ENCODE measurements at places on chromosomes 1 and 21. TPM values are rescaled to one million over a fixed set of nuclear protein-coding genes. Genes with fewer than 3 reads are reported as not detected.

The DAB1 gene
- total RNA-seq = under 0.01 TPM

The AMPD1 gene
- not detected for total RNA-seq

The ZBTB8B gene
- total RNA-seq = under 0.01 TPM

The WLS gene
- 276 TPM for total RNA-seq

The CEP104 gene
- 25.0 TPM for total RNA-seq

The HCN3 gene
- 1.1 TPM for total RNA-seq

The CYP4Z1 gene
- 0.13 TPM for total RNA-seq

The UBASH3A gene
- total RNA-seq = not detected

The VASH2 gene
- under 0.01 TPM for total RNA-seq

The PTPN14 gene
- 33.4 TPM for total RNA-seq

The LZIC gene
- total RNA-seq = 21.3 TPM

The CELA3B gene
- not detected for total RNA-seq

The RPTN gene
- not detected for total RNA-seq

The TSPAN2 gene
- 0.12 TPM for total RNA-seq

The EYA3 gene
- 8.9 TPM for total RNA-seq

The SPATC1L gene
- 3.8 TPM for total RNA-seq

The OPN3 gene
- total RNA-seq = 11.1 TPM

The TDRD5 gene
- not detected for total RNA-seq

The TRNP1 gene
- 3.3 TPM for total RNA-seq

The GNAT2 gene
- 0.19 TPM for total RNA-seq

The FCN3 gene
- total RNA-seq = not detected

The RGS13 gene
- not detected for total RNA-seq

The ECM1 gene
- 22.4 TPM for total RNA-seq

The PLA2G2C gene
- total RNA-seq = not detected

The SRGAP2C gene
- 24.8 TPM for total RNA-seq

The NT5C1A gene
- total RNA-seq = not detected

The LEFTY1 gene
- total RNA-seq = 0.06 TPM

The LORICRIN gene
- total RNA-seq = not detected

The SPAG17 gene
- not detected for total RNA-seq

The ST6GALNAC5 gene
- 1.1 TPM for total RNA-seq

The LRRC53 gene
- not detected for total RNA-seq

The OR2AK2 gene
- not detected for total RNA-seq

The EPHA10 gene
- not detected for total RNA-seq

The LENEP gene
- 0.99 TPM for total RNA-seq

The SMIM1 gene
- total RNA-seq = 0.53 TPM

The IL6R gene
- total RNA-seq = 22.7 TPM

The NOTCH2 gene
- total RNA-seq = 144 TPM

The IGSF21 gene
- total RNA-seq = not detected

The DMRTA2 gene
- total RNA-seq = 0.13 TPM

The CCDC17 gene
- total RNA-seq = 0.53 TPM

The TPTE gene
- total RNA-seq = not detected

The NAXE gene
- 64.0 TPM for total RNA-seq

The PLA2G2F gene
- not detected for total RNA-seq

The TEDDM1 gene
- not detected for total RNA-seq

The GBP4 gene
- 0.53 TPM for total RNA-seq

The LCE2C gene
- not detected for total RNA-seq

The OR2L2 gene
- under 0.01 TPM for total RNA-seq

The NECTIN4 gene
- not detected for total RNA-seq

The OR6N1 gene
- total RNA-seq = not detected

The OR2G6 gene
- not detected for total RNA-seq

All from aortic smooth muscle cell (primary cell).